NCI-H2081 (cell line): ENCODE measurements at places on chromosomes 2 and 18.

DNA sequence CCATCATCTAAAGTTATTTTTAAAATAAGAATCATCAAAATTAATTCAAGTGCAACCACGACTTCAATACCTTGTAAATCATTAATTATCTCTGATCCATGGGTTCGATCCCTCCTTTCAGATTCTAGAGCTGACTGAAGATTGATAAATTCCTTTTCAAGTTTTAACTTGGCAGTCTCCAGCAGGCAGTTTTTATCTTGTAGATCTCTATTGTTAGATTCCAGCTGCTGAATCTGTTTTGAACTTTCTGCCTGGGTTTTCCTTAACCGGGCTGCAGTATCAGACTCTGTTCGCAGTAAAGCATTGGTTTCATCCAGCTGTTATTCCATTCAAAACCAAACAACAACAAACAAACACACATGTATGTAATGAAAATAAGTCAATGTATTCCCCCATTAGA is 59.5 kb downstream of the SLC66A3 start:
- DNase-seq: no peak

DNA sequence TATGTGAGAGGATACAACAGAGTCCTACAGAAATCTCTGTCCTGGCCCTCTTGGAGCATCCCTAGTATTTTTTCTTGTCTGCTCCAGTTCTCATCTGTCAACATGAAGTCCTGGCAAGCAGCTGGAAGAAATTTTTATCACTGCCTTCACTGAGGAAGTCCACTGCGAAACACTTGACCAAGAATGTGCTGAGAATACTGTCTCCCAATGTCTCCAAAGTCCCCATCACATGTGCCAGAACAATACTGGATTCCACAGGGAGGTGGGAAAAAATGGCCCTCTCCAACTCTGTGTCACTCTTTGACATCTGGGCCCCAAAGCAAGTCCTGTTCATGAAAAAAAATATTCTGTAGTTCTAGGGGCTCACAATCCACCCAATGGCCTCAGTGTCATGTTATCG is 32.8 kb upstream of the PGAP1 start:
- no peak for DNase-seq

- no peak for DNase-seq
These were observed 1.7 kb downstream of the CYBRD1 start for GRCh38 chr2:171524018-171524401.

GRCh38 chr2:217905896-217906295 is 96.9 kb downstream of the TNS1 start:
- no peak for DNase-seq

DNA sequence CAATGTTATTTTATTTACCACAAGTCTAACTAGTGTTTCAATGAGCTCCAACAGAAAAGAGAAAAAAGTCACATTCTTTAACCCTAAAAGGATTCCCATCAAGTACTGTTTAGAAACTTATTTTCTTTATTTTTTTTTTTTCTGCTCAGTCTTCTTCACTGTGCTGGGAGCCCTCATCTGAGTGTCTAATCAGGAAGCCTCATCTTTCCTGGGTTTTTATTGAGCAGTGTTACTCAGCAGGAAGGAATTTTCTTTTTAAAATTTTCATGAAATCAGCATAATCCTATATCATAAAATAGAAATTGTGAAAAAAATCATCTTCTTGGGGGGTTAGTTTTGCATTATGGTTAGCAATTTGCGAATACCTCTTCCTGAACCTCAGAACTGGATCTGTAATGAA is 453.8 kb downstream of the CDH2 start:
- DNase-seq: no peak

DNA sequence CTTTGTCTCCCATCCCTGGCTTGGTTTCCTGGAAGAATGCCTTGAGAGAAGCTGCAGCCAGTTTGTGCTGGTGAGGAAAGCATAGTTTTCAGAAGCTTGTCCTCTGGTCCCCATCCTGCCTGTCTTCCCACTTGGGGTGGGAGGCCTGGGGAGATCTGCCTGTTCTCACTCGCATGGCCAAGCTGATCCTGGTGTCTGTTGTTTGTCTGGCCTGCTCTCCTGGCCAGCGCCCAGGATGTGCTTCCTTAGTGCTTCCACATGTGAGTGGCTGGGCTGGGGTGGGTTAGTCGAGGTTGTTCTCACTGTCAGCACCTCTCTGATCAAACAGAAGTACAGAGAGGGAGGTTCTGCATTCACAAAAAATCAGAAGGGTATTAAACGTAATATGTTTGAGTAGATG is 49.5 kb downstream of the PTPRM start:
- DNase-seq: no peak

DNA sequence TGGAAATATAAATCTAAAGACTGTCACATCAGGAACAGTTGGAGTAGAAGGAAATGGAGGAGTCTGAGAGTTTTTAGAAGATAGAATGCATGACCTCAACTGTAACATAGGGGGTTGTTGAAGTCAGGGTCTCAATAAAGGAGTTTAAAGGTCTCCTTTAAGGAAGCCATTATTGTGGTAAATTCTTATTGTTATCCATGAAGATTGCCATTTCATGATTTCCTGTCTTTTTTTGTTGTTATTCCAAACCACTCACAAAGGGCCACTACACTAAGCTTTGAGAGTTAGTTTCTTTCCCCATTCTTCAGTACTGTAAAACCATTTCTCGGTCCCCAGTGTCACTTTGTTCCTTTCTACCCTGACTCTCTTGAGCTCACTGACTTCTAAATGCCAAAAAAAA is 134.0 kb downstream of the DTNA start:
- DNase-seq: no peak

DNA sequence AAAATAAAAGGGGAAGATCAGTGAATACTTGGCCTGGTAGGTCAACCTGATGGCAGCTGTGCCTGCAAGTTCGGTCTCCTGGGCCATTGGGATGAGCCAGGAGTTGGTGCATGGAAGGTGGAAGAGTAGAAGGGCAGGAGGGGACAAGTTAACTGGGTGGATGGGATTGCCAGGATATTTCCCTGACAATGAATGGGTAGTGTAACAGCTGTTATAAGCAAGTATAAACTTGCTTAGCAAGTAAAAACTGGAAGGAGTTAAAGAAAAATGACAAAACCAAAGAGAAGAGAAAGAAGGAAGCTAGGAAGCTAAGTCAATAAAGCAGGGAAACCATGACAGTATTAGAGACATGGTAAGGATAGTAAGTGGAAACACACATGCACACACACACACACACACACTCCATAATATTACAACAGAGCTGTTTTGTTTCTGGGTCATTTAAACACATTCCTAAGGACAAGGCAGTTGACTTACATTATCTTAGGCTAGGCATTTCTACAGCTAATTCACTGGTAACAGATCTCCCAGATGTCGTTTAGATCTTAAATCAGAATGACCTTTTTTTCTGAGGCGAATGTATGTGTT is 29.7 kb downstream of the MEP1B start:
- no peak for DNase-seq

- no peak for DNase-seq
These were observed 27.2 kb upstream of the LPIN2 start for GRCh38 chr18:3040173-3040572.

DNA sequence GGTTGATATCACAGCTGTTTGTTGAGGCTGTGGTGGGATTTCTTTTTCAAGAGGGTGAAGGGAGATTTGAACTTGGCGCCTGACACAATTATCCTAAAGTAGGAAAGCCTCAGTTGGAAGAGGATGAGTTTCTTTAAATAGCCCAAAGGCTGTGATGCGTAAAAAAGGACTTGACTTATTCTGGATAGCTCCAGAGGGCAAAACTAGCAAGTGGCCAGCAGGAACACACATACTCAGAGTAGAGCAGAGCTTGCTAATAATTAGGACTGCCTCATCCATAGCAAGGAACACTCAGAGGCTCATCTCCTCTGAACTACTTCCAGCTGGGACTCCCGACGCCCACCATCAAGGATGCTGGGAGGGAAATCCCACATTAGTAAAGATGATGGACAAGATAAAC is 74.0 kb downstream of the AFF3 start:
- DNase-seq: no peak

DNA sequence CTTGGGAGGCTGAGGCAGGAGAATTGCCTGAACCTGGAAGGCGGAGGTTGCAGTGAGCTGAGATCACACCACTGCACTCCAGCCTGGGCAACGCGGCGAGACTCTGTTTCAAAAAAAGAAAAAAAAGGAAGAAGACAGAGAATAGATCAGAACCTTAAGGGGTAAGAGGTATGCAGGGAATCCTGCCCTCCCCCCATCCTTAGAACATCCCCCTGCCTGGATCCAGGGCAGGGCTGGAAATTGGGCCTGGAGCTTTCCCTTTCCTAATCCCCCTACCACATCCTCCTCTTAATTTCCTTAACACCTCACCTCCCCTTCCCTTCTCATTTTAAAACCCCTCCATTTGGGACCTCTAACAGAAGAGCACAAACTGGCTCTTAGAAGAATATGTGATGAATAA is 56.5 kb downstream of the RNU4ATAC start:
- DNase-seq: no peak

- DNase-seq: no peak
These were observed 102.2 kb downstream of the PTGR3 start for GRCh38 chr18:75106746-75107145.

DNA sequence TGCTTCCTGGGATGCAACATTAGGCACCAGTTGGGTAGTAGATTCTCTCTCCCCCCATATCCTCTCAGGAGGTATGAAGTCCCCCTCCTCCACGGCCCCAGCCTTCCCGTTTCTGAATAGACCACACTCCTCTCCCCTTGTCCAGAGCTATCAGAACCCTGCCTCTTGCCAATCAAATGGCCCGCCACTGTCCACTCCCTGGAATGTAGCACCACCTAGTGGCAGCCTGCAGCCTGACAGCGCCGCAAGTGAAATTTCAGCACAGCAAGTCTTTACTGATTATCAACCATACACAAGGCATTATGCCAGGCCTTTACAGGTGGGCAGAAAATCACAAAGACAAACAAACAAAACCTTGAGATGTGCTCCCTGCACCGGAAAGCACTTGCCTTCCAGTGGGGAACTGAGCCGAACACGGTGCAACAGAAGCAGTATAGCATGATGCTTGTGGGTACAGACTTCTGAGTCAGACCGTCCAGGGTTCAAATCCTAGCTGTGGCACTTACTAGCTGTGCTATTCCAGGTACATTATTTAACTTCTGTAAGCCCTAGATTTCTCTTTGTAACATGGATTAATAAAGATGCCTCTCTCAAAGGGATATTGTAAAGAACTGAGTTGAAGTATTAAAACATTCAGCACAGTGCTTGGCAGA is 174.0 kb downstream of the SMAD2 start:
- peak; percentile 62 for DNase-seq

DNA sequence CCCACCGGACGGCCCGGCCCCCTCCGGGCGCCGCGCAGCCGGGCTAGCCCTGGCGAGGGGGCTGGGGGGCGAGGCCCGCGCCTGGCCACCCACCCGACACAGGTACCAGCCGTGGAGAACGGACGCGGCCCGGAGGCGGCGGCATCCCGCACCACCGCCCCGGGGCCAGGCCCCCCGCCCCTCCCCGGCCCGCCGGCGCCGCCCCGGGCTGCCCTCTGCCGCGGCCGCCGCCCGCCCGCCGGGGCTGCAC is 405 bp downstream of the SOS1 start:
- DNase-seq: no peak

DNA sequence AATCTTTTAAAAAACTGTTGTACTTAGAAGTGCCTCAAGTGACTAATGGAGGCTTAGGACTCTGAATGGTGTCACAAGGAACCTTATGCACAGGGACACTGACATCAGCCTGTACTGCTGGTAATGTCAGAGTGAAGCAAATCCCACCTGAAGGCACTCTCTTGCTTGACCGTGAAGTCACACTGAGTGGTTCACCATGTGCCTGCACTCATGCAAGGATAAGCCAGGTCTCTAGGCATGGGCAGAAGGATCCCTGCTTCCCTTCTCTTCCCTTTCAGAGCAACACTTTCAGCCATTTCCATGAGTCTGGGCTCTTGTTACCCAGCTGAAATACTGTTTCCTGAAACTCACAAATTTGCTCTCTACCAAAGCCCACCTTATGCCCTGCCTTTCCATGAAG is 123.0 kb downstream of the NEDD4L start:
- no peak for DNase-seq

DNA sequence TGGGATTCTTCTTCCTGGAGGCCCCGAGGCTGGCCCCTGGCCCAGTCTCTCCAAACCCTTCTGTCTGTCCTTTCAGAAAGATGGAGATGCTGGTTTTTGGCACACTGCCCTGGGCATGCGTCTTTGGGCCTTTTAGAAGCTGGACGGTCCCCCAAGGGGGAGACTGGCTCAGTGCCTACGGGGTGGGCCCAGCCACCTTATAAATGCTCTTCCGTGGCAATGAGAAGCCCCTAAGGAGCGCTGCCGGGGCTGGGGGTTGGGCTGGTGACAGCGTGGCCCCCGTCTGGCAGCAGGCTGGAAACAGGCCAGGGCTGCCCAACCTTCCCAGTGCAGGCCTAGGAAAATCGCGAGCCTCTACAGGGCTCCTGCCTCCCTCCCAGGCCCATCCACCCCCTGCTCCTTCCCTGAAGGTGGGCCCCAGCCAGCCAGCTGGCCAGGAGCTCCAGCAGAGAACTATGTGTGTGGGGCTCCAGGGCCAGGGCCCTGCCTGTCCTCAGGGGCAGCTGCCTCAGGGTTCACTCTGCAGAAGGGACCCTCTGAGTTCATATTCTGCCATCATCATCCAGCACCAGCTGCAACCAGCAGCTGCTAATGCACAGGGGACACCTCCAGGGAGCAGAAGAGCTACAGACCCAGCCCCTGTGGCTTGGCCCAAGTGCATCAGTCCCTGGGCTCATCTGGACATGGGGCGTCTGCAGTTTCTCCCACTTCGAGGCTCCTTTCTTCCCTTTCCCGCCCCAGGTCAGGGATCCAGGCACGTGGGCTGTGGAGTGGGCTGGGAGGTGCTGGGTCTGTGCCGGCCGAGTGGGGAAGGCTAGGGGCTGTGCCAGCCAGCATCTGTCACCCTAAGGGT is 107.6 kb upstream of the OTOS start:
- DNase-seq: no peak

GRCh38 chr2:39593439-39594393 is 72.0 kb upstream of the TMEM178A start:
- no peak for DNase-seq

DNA sequence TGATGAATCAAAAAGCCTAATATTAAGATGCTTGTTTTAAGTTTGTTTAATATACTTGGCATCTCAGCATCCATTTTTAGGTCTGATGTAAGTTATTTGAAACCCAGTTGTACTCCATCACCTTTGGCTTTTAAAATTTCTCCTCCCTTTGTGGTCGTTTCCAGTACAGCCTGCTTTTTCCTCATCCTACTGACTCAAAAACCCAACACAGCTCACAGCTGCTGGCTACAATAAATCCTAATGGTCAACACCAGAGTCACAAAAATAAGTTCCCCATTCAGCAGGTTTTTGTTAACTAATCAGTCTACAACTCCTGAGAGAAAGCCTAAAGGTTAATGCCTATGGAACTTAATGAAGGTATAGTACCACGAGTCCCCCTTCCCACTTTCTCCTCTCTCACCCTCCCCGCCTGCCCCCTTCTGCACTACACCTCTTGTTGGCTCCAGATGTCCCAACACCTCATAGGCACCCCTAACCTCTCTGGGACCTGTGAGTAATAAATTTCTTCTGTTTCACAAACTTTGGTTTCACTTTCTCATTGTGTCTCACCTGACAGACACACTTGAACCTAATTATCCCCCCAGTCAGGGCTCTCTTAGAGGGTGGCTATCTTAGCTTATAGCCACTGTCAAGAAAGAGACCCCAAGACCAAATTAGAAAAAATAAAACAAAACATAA is 148.6 kb downstream of the GALNT1 start:
- DNase-seq: no peak

- peak; percentile 75 for DNase-seq
These were observed 190.1 kb downstream of the TTC32 start for GRCh38 chr2:19711470-19712372.
